ENCODE measurements at places on chromosomes 6 and 20.

- DNase-seq = no peak
Measured at GRCh38 chr6:106539936-106540335, 89.4 kb downstream of the RTN4IP1 start.

DNA sequence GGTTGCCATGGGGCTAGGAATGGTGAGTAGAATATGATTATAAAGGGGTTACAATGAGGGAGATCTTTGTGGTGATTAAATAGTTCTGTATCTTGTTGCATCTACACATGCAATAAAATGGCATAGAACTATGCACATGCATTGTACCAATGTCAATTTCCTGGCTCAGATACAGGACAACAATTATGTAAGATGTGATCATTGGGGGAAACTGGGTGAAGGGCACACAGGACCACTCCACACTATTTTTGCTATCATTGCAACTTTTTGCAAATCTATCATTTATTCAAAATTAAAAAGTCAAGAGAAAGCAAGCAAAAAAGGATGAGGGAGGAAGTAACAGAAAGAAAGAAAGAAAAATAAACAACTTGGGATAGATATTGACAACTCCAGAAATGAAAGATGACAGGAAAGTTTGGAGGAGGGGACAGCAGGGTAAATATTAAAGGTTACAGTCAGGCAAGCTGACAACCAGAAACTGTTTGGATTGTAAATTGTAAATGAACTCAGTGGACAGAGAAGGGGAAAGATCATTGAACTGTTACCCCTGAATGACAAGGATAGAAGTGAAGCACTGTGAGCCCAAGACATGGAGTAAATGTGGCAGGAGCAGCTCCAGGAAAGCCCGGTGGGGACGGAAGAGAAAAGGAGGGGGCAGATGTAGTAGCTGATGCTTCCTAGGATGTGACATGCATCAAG lies 499.6 kb upstream of the JARID2 start:
- no peak for DNase-seq

DNA sequence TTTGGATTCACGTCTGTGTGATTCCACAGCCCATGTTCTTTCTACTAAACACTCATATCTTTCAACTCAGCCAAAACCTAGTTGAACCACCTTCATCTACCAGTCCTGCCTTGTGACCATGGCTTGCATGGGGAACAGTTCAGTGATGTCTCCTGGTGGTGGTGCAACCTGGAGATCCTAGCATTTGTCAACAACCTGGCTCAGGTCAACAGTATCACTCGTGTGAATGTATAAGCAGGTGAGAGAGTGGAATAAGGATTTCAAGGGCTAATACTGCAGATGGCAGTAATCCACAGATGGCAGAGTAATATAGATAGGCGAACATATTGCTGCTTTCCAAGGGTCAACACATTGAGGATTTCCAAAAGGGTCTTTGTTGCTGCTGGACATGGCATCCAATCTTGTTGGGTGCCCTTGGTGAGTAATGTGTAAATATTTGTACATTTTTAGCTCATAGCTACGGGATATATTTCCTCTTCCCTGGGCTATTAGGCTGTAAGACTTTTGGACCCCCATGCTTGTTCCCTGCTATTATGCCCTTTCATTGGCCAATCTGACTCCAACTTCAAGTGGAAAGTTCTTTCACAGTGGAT lies 13.4 kb downstream of the PBOV1 start:
- no peak for DNase-seq

GRCh38 chr6:102907181-102907580 lies 1513.7 kb downstream of the GRIK2 start:
- no peak for DNase-seq

GRCh38 chr6:21883595-21884328 lies 290.2 kb downstream of the SOX4 start:
- no peak for DNase-seq

- no peak for DNase-seq
Measured at GRCh38 chr20:38460040-38460623, 12.5 kb upstream of the RALGAPB start.

DNA sequence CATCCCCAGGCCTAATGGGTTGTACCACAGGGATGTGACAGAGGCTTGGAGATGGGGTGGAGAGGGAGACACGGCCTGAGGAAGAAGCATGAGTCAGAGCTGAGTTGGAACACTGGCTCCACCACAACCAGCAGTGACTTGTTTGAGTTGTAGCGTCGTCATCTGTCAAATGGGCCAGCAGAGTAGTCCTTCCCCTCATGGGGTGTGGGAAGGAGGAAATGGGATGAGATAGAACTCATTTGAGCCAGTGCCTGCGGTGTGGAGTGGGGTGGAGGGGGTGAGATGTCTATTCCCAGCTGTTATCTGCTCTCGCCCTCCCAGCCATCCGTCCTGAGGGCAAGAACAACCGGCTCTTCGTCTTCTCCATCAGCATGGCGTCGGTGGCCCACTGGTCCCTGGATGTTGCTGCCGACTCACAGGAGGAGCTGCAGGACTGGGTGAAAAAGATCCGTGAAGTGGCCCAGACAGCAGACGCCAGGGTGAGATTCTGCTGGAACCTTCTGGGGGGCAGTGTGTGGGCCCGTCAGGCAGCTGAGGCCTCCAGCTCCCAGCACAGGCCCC lies 32.5 kb downstream of the PLCG1 start:
- no peak for DNase-seq

- no peak for DNase-seq
Measured at GRCh38 chr20:1001911-1002681, at the start of gene RSPO4. RSPO4 (minus strand) TSS chr20:1002311; CDS start chr20:1002164, 147 bp downstream.

All from activated naive CD4-positive, alpha-beta T cell (primary cell).